Dermis blood vessel endothelial cell (primary cell): ENCODE measurements at places on chromosomes 13 and 19.

DNA sequence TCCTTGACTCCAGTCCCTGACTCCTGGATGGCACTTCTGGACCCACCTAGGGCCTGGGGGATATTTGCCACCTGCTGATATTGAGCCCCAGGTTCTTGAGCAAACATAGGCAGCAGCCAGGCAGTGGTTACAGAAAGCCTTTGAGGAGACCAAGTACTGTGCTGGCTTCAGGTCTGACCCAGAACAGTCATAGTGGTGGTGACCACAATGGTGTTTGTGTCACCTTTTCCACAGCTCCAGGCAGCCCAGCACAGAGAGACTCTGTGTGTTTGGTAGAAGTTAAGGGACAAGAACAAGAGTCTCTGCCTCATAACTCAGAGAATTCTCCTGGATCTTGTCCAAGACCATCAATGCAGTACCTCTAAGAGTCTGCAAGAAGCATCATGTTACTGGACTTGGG lies 14.6 kb upstream of the CLC start:
- no peak for DNase-seq

DNA sequence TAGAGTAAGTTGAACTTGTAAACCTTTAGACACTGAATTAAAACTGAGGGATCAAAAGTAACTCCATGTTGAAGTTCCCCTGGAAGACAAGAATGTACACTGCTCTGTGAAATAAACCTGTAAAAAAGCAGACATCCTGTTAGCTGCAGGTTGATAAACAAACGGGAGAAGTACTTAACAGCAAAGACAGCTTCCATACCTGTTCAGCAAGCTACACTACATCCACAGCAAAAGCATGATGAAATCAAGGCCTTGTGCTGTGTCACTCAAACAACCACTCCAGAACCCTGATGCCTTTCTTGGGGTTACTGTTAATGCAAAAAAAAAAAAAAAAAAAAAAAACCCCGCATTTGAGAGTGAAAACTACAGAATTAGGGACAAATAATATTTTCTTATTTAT lies 20.8 kb downstream of the ANKRD10 start:
- no peak for DNase-seq

- DNase-seq = no peak
These were observed 399.0 kb upstream of the KLF12 start for GRCh38 chr13:74533226-74533625.

DNA sequence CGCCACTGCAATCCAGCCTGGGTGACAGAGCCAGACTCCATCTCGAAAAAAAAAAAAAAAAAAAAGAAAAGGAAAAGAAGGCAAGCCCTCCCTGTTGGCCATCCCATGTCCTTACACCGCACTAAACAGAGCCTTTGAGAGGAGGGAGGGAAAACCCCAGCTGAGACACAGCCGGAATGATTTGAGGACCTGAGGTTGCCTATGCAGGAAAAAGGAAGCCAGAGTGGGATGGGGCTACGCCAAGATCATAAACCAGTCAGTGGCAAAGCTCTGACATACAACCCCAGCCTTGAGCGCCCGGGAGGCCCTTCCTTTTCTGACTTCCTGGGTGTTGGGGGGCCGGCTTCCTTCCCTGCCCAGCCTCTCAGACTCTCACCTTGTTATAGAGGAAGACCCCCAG lies 12.5 kb upstream of the CHERP start:
- no peak for DNase-seq

- DNase-seq = no peak
These were observed 11.6 kb downstream of the ZNF578 start for GRCh38 chr19:52464798-52465470.

DNA sequence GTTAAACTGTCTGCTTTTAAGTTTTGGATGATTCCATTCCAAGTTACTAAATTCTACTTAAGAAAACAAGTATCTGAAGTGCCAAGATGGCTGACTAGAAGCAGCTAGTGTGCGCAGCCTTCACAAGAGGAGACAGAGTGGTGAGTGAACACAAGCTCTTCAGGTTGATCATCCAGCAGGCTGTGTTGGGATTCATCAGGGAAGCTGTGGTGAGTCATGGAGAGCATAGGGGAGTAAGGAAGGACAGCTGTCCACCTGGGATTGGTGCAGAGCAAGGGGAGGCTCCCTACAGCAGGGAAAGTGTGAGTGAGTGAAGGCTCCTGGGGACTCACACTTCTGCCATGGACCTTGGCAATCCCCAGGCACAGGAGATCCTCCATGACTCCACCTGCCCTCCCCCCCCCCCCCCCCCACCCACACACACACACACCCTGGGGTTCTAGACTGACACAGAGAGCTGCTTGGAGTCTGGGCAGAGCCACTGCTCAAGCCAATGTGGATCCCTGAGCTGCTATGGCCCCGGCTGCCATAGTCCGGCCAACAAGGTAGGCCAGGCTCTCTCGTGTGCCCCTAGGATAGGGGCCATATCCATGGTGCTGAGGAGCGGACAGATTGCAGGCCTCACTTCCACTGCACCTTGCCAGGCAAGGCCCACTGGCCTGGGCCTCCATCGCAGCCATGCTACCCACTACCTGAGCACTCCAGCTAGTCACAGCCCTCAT lies 23.5 kb downstream of the SLC25A15 start:
- peak; percentile 43 for DNase-seq

GRCh38 chr13:101115762-101116171 lies 300.5 kb downstream of the NALCN start:
- peak; percentile 9 for DNase-seq

- DNase-seq = peak; percentile 8
These were observed 3.8 kb downstream of the UBL3 start for GRCh38 chr13:29846475-29847256.

DNA sequence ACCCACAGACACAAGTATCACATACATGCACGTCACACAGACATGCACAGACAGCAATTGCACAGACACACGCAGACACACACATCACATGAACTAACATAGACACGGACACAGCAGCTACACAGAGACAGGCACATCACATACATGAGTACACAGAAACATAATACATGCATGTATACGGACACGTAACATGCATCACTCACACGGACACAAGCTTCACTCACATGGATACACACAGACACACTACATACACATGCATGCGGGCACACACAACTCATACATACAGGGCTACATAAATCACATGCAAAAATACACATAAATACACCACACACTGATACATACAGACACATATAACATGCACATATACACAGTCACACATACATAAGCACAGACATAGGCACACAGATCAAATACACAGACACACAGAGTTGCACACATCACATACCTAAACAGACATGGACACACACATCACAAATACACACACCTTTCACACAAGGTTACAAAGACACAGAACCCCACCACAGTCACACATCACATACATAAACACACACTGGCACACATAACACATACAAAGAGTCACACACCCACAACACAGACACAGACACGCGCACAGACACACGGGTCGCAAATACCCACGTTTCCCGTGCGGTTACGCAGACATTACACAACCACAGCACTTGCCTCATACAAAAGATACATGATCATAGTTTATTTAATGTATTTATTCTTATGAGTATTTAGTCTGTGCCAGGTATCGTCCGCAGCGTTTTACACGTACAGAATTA lies 1.1 kb upstream of the LMTK3 start:
- DNase-seq = no peak

DNA sequence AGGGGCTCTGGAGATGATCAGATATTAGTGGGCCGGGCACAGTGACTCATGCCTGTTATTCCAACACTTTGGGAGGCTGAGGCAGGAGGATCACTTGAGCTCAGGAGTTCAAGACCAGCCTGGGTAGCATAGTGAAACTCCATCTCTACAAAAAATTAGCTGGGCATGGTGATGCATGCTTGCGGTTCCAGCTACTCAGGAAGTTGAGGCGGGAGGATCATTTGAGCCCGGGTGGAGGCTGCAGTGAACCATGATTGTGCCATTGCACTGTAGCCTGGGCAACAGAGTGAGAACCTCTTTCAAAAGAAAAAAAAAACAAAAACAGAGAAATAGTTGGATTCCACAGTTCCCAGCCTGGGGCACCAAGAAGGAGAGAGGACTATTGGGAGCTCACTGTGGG lies 17.9 kb upstream of the SHFL start:
- no peak for DNase-seq

DNA sequence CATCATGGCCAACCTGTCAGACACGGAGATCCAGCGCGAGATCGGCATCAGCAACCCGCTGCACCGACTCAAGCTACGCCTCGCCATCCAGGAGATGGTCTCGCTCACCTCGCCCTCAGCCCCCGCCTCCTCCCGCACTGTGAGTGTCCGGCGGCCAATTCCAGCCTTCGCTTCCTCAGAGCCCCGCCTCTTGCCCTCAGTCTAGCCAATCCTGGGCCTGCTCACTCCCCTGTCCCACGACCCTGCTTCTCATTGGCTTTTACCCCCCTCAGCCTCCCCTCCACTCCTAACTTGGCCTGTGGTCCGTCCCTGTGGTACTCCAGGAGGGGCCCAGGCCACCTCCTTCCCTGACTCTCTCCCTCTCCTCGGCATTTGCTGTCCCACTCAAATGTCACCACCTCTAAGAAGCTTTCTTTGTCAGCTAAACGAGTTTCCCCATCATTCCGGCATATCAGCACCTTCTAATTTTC lies 12.3 kb downstream of the HRC start:
- peak; percentile 94 for DNase-seq

DNA sequence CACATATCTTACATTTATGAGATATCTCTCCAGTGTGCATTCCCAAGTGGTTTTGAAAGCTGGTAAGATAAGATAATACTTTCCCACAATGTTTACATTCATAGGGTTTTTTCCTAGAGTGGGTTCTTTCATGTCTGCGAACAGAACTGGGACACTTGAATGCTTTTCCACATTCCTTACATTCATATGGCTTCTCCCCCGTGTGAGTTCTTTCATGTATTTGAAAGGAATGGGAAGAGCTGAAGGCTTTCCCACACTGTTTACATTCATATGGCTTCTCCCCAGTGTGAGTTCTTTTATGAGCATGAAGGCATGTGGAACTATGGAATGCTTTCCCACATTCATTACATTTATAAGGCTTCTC lies 19.7 kb downstream of the ZNF433 start:
- no peak for DNase-seq

- DNase-seq = no peak
These were observed 4.7 kb downstream of the CCDC8 start for GRCh38 chr19:46408664-46409039.

DNA sequence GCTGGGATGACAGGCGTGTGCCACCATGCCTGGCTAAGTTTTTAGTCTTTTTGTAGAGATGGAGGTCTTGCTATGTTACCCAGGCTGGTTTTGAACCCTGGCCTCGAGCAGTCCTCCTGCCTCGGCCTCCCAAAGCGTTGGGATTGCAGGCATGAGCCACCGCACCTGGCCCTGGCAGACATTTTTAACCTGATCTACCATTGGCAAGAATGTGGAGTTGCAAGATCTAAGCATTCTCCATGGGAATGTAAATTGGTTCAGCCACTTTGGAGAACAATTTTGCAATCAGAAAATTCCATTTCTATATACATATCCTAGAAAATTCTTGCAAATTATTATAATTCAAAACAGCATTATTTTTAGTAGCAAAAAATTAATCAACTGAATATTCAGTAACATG lies 24.3 kb upstream of the DCUN1D2 start:
- no peak for DNase-seq

- DNase-seq = peak; percentile 50
These were observed 39.8 kb upstream of the MCF2L start for GRCh38 chr13:112928972-112929782.
